ENCODE measurements at places on chromosomes 11 and 22. TPM values are rescaled to one million over a fixed set of nuclear protein-coding genes. Genes with fewer than 3 reads are reported as not detected.

GRCh38 chr22:36334821-36335603, 52.8 kb downstream of the MYH9 start:
- H3K4me1 ChIP-seq: peaks cover 46% of the 10 kb centered on the region
- H3K27me3 ChIP-seq: no peaks in the 10 kb centered on the region
- H3K36me3 ChIP-seq: peaks cover 24% of the 10 kb centered on the region
- H3K27ac ChIP-seq: peak overlapping the region; percentile 100
- H3K4me3 ChIP-seq: no peak overlapping the region
- DNase-seq: peak; percentile 67

DNA sequence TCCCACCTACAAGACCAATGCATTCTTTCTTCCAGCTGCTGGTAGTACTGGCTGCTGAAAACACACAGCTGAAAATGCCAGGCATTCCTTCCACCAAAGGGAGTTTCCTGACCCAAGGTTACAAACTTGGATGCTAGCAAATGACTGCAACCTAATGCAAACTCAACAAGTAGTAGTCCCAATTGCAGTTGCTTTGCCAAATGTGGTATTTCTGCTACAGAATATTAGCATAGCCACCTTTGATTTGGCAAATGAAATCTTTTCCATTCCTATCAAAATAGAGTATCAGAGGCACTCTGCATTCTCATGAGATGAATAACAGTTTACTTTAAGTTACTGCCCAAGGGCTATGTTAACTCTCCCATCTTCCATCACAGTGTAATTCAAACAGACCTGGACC, 172.0 kb upstream of the ARHGAP42 start:
- H3K4me1 ChIP-seq: no peaks in the 10 kb centered on the region
- H3K27ac ChIP-seq: no peak overlapping the region
- no peaks in the 10 kb centered on the region for H3K27me3 ChIP-seq
- H3K4me3 ChIP-seq: no peak overlapping the region

GRCh38 chr11:46248289-46249102, 29.0 kb upstream of the CREB3L1 start:
- no peak overlapping the region for H3K4me3 ChIP-seq
- no peaks in the 10 kb centered on the region for H3K36me3 ChIP-seq
- H3K27me3 ChIP-seq: no peaks in the 10 kb centered on the region
- no peak overlapping the region for H3K27ac ChIP-seq
- peaks cover 5% of the 10 kb centered on the region for H3K4me1 ChIP-seq

GRCh38 chr11:67303132-67303834, at the start of gene SSH3:
Gene SSH3, plus strand, starts transcription at chr11:67303530. Its CDS starts 96 bp downstream, at chr11:67303626.
- peak within 1 kb of the TSS; percentile 73 for H3K4me3 ChIP-seq
- DNase-seq: peak; percentile 66
- no peaks in the 10 kb centered on the region for H3K4me1 ChIP-seq
- H3K36me3 ChIP-seq: no peaks in the 10 kb centered on the region

TIMP3 gene
- 72.8 TPM for total RNA-seq

DNA sequence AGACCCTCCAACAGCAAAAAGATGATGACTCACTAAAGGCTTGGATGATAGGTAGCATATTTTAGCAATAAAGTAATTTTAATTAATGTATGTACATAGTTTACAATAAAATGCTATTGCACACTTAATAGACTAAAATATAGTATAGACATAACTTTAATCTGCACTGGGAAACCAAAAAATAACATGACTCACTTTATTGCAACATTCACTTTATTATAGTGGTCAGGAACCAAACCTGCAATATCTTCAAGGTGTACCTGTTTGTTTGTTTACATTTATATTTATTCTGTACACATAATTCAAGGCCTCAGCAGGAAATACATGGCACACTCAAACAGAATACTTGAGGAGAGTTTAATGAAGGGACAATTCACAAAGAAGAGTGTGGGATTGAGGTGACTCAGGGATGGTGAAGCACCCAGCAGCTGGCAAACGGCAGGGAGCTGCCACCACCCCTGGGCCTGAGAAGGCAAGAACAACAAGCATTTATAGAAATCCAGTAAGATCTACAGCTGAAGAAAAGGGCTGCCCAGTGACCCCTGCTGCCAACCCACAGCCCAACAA, 51.5 kb upstream of the POU2AF2 start:
- no peak for DNase-seq
- H3K27me3 ChIP-seq: no peaks in the 10 kb centered on the region
- H3K27ac ChIP-seq: no peak overlapping the region
- no peak overlapping the region for H3K4me3 ChIP-seq
- H3K36me3 ChIP-seq: no peaks in the 10 kb centered on the region

- no peaks in the 10 kb centered on the region for H3K36me3 ChIP-seq
- peaks cover 20% of the 10 kb centered on the region for H3K4me1 ChIP-seq
- no peaks in the 10 kb centered on the region for H3K27me3 ChIP-seq
- no peak overlapping the region for H3K27ac ChIP-seq
These were observed 20.1 kb upstream of the PANX2 start for GRCh38 chr22:50150161-50151129.

DNA sequence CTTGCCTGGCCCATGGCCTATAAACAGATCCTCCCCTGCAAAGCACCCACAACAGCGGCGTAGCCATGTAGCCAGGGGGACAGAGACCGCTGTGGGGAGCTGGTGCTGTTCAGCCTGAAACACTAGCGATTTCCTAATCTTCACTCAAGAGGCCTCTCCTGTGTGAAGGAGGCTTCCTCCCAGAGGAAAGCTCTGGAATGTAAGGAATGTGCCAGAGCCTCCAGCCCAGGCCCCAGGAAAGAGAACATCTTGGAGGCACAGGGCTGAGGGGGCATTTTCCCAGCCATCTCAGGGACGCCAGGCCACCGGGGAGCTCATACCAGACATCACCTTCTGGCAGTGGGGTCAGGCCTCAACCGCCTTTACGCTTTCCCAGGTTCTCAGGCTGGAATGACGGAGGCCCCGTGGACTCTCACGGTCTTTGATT, 24.0 kb downstream of the MIAT start:
- H3K27ac ChIP-seq: peak overlapping the region; percentile 92
- H3K36me3 ChIP-seq: no peaks in the 10 kb centered on the region
- no peaks in the 10 kb centered on the region for H3K27me3 ChIP-seq
- peak; percentile 79 for DNase-seq

C11orf68 gene
- total RNA-seq: 39.5 TPM

GRCh38 chr22:22228921-22229320, 15.7 kb upstream of the VPREB1 start:
- H3K4me1 ChIP-seq: no peaks in the 10 kb centered on the region
- no peak for DNase-seq
- H3K4me3 ChIP-seq: no peak overlapping the region

GGT5 gene
- total RNA-seq: 0.35 TPM

DNA sequence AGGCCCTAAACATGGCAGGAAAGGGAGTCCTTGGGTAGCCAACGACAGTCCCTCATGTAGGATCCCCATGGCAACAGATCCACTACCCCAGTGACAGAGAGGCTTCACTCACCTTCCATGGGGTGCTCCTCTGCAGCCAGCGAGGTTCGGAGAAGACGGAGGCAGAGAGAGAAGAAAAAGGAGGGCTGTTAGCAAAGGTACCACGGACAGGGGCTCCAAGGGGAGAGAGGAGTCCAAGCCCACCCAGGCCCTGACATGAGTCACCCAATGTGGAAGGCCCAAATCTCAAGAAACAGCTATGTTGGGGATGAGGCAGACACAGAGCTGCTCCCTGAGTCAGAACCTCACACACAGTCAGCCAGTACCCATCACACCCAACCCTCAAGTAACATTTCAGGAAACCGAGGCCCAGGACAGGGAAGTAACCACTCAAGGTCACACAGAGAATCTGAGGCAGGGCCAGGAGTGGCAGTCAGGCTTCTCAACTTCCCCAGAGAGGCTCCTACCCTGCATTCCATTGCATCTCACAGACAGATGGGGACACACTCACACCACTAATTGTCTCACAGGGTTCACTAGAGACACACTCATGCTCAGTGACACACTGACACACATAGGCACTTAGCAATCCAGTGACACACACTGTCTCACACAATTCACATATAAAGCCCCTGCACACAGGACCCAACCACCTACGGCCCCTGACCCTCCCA, 25.2 kb downstream of the NRXN2 start:
- H3K27me3 ChIP-seq: peaks cover 36% of the 10 kb centered on the region
- DNase-seq: no peak
- no peaks in the 10 kb centered on the region for H3K36me3 ChIP-seq
- no peaks in the 10 kb centered on the region for H3K4me1 ChIP-seq
- no peak overlapping the region for H3K4me3 ChIP-seq

NRIP3 gene
- 2.1 TPM for total RNA-seq

DNA sequence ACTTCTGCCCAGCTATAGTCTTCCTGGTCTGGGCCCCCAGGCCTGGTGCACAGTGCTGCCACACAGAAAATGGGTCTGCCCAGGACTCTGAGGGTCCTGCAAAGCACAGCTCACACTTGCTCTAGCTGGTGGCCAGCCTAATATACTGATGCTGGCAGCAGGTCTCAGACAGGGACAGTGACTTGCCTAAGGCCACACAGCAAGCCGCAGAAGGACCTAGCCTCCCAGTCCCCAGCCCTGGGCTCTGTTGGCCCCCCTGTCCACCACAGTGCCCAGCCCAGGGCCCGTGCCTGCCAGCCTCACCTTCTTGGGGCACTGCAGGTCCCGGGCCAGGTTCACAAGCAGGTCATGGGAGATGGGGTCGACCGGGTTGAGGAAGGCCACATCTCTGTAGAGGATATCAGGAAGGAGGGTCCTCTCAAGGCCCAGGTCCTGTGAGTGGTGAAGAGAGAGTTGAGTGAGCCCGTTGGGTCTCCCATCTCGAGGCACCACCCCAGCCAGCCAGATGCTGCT, 3.3 kb downstream of the LRRC75B start:
- no peak overlapping the region for H3K27ac ChIP-seq
- no peaks in the 10 kb centered on the region for H3K27me3 ChIP-seq
- DNase-seq: no peak
- no peak overlapping the region for H3K4me3 ChIP-seq
- peaks cover 11% of the 10 kb centered on the region for H3K36me3 ChIP-seq

DNA sequence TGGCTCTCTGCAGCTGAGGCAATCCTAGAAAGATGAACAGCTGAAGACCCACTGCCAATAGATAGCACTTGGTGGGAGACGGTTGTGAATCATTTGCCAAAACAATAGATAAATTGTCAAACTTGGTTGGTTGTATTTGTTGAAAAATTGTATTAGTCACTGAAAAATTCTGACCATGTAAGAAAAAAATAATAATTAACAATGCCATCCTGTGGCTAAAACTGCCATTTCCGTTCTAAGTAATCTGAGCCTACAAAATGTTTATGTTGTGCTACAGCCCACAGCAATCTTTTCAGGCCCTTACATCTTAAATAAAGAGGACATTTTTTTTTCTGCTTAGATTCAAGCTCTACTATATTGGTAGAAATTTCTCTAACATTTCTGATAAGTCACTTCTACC, 103.2 kb upstream of the ANO3 start:
- H3K4me1 ChIP-seq: no peaks in the 10 kb centered on the region
- H3K27me3 ChIP-seq: no peaks in the 10 kb centered on the region
- H3K27ac ChIP-seq: no peak overlapping the region
- DNase-seq: peak; percentile 40

DNA sequence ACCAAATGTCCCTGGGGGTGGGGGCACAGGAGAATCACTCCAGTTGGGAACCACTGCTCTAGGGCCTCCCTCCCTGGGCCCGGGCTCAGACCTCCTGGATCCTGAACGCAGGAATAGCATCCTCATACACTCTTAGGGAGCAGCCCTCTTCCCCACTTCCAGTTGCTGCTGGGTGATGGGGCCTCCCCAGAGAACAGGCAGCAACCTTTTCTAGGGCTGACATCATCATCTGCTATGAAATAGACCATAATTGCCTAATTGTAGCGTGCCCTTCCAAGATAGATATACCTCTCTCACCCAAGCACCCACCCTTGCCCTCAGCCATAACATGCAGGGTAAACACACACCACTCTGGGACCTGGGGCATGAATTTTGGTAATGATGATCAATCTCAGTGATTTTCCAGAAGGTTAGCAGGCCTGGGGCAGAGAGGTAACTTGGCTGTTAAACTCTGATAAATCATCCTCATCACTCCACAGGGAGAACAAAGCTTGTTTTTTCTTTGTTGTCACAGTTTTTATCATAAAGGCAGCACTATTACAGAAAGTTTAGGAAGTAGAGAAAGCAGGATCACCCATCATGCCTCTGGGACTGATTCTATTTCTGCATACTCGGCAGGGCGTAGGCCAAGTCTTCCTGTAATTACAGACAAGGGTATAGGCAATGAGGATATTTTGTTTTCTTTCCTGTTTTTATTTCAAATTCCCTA, 88.3 kb upstream of the PRDM11 start:
- no peak overlapping the region for H3K4me3 ChIP-seq
- no peak overlapping the region for H3K27ac ChIP-seq
- no peaks in the 10 kb centered on the region for H3K36me3 ChIP-seq
- no peaks in the 10 kb centered on the region for H3K4me1 ChIP-seq
- no peak for DNase-seq

ART1 gene
- total RNA-seq: 0.60 TPM

SNX32 gene
- total RNA-seq: 5.9 TPM

DNA sequence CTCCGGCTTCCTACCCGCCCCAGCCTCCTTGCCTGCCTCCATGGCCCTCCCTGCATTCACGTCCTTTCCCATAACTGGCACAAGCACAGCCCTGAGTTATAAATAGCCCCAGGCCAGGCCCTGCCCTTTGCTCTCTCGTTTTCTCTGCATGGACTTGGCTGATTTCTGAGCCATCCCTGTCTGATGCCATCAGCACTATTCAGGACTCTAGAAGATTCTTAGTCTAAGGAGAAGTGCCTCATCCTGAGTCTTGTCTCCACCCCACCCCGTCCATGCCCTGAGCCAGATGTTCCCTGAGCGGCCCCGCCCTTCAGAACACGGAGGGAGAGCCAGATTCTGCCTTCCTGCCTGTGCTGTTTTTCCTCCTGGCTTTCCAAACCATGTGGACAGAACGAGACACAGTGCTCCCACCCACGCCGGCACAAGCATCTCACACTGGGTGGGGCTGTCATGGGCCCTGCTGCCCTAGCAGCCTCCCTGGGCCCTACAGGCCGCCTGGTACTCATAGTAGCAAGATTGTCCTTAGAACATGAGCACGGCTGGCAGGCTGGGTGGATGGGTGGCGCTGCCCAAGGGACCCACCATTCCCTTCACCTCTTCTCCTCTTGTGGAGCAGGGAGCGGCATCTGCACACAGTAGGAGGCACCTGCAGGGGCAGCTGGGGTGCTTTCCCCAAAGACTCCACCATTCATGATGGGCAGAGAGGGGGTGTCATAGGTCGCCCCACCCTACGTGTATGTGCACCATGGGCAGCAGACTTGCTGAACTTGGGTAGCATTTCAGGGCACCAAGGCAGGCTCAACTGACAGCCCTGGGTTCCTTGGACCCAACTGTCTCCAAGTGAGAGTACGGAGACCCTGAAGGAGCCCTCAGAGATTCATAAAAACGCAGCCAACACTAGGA, 76.9 kb downstream of the BCR start:
- peak; percentile 49 for DNase-seq
- peak overlapping the region; percentile 87 for H3K27ac ChIP-seq
- peaks cover 16% of the 10 kb centered on the region for H3K4me1 ChIP-seq
- peaks cover 5% of the 10 kb centered on the region for H3K36me3 ChIP-seq
- H3K4me3 ChIP-seq: no peak overlapping the region
- H3K27me3 ChIP-seq: no peaks in the 10 kb centered on the region
